Left lung (tissue), 14 donors: ENCODE measurements at places on chromosomes 1 and 21.

GRCh38 chr1:152225678-152226077 is 1.7 kb upstream of the HRNR start:
- DNase-seq, result no peak

GRCh38 chr1:39434797-39435395 is 56.5 kb upstream of the BMP8A start:
- DNase-seq, result no peak

DNA sequence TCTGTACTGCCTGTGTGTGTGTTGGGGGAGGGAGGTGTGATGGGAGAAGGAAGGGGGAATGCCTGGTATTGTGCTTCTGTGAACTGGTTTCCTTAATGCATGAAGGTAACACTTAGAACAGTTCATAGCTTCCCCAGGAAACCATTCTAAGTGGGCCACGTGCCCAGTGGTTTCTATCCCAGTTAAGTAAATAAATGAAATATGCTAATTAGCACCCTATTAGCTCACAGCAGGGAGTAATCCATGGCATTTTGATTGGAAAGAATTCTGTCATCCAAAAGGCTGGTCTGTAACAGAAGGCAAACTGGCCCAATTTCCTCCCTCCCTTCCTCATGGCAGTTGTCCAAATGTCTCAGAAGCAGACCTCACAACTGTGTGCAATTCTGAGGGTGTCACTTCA is 199.3 kb downstream of the TTLL7 start:
- peak; percentile 27 for DNase-seq

DNA sequence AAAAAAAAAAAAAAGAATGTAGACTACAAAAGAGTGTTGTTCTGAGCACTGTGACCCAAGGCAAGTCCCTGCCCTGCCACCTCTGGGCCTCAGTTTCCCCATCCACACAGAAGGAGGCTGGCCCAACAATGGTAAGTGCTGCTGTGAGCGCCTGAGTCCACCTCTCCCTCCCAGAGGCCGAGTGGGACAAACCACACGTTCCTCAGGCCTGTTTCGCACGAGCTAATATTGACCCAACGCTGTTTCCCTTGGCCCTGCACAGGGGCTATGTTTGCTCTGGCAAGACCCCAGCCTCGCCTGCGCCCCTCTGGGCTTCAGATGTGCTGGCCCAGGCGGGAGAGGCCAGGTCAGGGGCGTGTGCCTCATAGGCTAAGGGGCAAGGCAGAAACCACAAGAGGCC is 12.6 kb upstream of the LAPTM5 start:
- no peak for DNase-seq

GRCh38 chr1:147624011-147624410 is 46.3 kb downstream of the ACP6 start:
- no peak for DNase-seq

GRCh38 chr1:97014426-97014825 is 292.8 kb downstream of the PTBP2 start:
- DNase-seq, result no peak

- peak; percentile 83 for DNase-seq
Observed at GRCh38 chr1:149885339-149886120, 13.8 kb upstream of the BOLA1 start.

DNA sequence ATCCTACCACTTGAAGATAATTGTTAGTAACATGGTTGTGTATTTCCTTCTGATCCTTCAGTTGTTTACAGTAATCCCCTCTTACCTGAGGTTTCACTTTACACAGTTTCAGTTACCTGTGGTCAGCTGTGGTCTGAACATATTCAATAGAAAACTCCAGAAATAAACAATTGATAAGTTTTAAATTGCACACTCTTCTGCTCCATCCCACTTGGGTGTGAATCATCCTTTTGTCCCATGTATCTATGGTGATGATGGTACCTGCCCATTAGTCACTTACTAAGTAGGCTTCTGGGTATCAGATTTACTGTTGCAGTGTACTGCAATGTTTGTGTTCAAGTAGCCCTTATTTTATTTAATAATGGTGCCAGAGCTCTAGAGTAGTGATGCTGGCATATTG is 62.5 kb downstream of the OSBPL9 start:
- DNase-seq, result no peak

DNA sequence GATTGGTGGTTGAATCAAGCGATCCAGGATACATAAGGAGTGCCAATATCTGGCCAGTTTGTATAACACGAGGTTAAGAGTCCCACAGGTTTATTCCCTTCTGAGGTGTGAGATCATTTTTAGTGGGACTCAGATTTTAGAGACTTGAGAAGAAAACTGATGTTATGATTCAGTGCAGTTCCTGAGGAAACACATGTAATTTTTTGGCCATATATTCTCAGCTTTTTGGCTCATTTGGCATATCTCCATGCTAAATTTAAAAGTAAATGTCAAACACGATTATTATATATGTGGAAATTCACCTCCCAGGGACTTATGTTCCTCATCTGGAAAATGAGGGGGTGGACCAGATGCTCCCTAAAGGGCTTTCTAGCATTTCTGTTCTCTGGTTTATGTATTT is 39.2 kb upstream of the SERBP1 start:
- no peak for DNase-seq

DNA sequence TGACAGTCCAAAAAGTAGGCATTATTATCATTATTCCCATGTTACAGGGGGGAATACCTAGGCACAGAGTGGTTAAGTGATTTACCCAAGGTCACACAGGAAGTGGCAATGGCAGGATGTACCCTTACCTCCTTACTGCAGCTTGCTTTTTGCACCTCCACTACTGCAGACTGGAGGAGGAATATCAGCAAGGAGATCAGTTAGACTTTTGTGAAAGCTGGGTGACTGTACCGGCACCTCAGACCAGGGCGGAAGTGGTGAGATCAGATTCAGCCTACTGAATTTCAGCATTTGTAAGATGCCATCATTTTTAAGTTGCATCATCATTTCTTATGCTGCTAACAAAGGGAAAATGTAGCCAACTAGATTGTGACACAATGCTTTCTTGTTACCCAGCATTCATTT is 4.5 kb downstream of the ADARB1 start:
- DNase-seq, result no peak

DNA sequence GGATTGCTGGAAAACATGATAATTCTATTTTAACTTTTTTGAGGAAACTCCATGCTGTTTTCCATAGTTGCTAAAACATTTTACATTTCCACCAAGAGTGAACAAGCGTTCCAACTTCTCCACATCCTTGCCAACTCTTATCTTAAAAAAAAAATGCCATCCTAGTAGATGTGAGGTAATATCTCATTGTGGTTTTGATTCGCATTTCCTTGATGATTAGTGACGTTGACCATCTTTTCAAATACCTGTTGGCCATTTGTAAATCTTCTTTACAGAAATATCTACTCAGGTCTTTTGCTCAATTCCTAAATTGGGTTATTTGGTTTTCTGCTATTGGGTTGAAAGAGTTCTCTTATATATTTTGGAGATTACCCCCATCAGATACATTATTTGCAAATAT is 77.4 kb upstream of the CLDN14 start:
- no peak for DNase-seq

- no peak for DNase-seq
Observed at GRCh38 chr1:181513786-181514297, 30.5 kb downstream of the CACNA1E start.

GRCh38 chr1:115456441-115456961 is 118.5 kb upstream of the NGF start:
- no peak for DNase-seq

GRCh38 chr21:41167348-41168342 is at the start of gene BACE2:
Gene BACE2 (plus strand): TSS chr21:41168160. CDS start chr21:41168264, 104 bp downstream.
- peak; percentile 91 for DNase-seq

- no peak for DNase-seq
Observed at GRCh38 chr1:54926970-54927369, 40.0 kb upstream of the DHCR24 start.
